GM20000 (cell line): ENCODE measurements at places on chromosomes 6 and 20.

DNA sequence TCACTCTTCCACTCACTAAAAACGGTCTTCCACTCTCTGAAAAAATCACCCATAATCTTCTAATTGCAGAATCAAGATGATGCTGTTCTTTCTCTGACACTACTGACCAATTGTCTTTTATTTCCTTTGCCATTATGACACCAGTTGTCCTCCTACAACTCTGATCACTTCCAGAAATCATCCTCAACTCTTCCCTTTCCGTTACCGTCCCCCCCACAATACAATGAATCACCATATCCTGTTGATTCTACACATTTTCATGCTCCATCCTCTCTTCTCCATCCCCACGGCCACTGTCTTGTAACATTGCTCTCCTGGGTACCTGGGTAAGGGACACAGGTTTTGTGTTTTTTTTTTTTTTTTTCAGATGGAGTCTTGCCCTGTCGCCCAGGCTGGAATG lies 2.5 kb upstream of the PPP2R5D start:
- DNase-seq: no peak

- DNase-seq: no peak
Measured at GRCh38 chr6:121158438-121158837, 175.8 kb downstream of the TBC1D32 start.

- DNase-seq: no peak
Measured at GRCh38 chr6:157609556-157609955, 213.5 kb upstream of the SNX9 start.

DNA sequence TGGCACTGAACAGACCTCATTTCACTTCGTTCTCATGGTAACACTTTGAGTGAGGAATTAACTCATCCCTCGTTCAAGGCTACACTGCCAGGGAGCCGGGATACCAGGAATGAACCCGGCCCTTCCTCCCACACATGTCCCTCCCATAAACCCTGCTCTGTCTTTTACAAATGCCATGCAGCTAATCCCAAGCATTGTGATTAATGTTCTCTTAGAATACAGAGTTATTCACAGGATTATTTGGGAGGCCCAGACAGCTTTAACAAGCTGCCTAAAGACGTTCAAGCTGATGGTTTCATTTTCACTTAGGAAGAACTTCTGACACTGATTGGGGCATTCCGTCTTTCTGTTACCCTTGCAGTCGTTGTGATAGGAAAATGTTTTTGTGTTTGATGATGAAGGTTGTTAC lies 42.5 kb upstream of the CD83 start:
- peak; percentile 51 for DNase-seq

- no peak for DNase-seq
Measured at GRCh38 chr6:166908811-166909210, 47.5 kb downstream of the RNASET2 start.

DNA sequence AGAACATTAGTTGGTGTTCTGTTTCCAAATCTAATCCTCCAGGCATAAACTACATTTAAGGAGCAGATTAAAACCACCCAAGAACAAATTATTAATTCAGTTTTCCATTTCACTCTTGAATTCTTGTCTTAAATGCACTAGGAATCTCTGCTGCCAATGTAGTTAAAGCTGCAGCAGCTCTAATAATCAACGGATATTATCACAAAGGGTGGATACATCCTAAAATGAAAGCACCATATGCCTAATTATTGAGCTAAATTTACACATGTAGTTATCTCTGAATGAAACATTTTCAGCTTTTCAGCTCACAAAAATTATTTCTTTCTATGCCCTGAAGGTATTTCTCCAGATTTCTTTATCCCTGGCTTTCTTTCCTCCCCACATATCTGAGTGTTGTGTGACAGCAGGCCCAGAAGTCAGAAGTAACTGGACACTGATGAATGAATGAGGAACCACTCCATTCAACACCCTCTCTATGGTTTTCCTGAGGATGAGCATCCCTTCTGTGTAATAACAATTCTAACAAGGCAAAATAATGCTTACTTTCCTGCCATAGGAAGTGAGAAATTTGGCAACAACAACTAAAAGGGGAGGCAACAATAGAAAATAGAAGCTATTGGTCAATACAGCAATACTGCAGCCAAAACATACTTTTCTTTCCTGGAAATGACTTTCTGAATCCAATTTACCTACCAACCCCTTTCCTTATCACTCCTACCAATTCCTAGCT lies 14.9 kb downstream of the MAN1A1 start:
- no peak for DNase-seq

GRCh38 chr6:15268137-15268908 lies 22.5 kb downstream of the JARID2 start:
- no peak for DNase-seq

- no peak for DNase-seq
Measured at GRCh38 chr6:116881236-116881635, 4.2 kb downstream of the RFX6 start.

- no peak for DNase-seq
Measured at GRCh38 chr20:62876501-62876901, 14.9 kb upstream of the TCFL5 start.

DNA sequence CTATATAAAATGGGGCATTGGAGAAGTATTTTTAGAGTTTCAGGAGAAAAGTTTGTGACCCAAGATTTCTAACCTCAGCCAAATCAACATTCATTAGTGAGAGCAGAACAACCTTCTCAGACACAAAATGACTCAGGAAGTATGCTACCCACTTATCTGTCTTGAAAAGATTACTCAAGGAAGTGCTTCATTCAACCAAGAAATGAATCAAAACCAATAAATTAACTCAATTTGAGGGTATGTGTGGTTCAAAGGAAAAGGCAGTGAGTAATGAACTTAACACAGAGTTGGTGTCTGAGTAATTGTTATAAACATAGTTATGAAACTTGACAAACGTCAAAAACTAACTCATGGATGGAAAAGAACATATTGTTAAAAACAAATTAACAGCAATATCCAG lies 227.6 kb downstream of the HAO1 start:
- no peak for DNase-seq

DNA sequence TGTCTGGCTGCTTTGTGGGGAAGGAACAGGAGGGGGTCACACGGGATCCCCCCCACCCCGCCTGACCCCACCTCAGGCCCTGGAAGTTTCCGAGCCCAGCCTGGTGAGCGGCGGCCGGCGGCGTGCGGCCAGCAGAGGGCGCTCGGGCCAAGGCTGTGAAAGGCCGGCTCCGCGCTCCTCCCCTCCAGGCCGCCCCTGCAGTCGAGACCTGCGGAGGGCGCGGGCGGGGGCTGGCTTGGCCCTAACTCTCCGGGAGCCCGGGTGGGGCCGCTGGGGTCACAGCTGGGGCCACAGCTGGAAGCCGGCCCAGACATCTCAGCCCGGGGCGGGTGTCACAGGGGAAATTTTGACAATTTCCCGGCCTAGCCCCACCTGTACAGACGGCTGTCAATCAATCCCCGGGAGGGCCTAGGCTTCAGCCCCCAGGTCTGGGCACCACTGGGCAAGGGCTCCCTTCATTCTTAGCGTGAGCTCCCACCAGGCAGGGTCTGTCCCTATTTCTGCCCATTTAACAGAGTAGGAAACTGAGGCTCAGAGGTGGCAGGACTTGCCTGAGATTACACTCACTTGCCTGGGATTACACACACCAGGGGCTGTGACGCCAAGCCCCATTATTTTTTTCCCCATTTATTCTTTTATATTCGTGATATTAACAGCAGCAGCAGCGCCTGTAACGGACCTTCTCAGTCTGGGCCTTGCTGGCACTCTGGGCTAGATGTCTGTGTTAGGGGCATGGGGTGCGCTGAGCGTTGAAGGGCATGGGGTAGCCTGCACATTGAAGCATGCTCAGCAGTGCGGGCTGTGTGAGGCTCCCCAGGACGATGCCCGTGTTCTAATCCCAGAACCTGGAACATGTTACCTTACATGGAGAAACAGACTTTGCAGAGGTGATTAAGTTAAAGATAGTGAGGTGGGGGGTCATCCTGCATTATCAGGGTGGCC lies 23.0 kb downstream of the ZBP1 start:
- peak; percentile 88 for DNase-seq

- peak; percentile 90 for DNase-seq
Measured at GRCh38 chr20:63101781-63102720, 95.3 kb upstream of the BHLHE23 start.

- peak; percentile 71 for DNase-seq
Measured at GRCh38 chr20:63215101-63216040, 560 bp downstream of the YTHDF1 start.
